ENCODE measurements at places on chromosomes 2 and 18.

- DNase-seq = peak; percentile 37
These were observed 155.9 kb downstream of the ESCO1 start for GRCh38 chr18:21444465-21445212.

GRCh38 chr2:2590841-2591541 lies 259.9 kb upstream of the MYT1L start:
- DNase-seq = no peak

DNA sequence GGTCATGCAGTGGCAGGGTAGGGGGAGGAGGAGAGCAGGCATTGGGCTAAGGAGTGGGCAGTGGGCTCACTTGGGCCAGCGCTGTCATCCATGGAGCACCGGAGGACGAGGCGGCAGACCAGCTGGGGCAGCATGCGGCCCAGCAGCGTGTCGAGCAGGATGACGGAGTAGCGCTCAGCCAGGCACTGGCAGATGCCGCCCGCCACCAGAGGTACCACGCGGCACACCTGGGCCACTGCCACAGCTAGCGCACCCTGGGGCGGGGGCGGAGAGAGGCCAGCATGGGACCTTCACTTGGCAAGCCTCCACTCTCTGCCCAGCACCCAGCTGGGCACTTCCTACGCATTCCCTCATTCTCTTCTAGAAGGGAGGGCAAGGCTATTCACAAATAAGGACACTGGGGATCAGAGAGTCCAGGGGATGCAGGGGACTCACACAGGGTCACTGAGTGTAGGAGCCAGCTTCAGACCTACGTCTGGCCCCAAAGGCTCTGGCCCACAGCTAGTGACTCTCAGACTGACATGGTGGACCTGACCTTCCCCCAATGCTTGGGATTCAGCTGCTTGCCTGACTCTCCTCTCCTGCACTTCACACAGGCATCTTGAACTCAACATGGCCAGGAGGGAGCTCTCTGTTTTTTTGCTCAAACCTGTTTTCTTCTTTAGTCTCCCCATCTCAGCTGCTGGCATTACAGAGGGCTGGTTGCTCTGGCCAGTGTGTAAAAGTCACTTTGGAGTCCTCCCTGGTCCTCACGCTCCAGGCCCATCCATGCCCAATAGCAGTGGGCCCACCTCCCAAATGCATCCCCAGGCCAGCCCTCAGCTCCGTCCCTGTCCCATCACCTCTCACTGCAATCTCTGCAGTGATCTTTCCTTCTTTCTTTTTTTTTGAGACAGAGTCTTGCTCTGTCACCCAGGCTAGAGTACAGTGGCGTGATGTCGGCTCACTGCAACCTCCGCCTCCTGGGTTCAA lies 4.1 kb downstream of the SFTPB start:
- DNase-seq = no peak

GRCh38 chr18:55317324-55317723 lies 270.7 kb downstream of the TCF4 start:
- no peak for DNase-seq

DNA sequence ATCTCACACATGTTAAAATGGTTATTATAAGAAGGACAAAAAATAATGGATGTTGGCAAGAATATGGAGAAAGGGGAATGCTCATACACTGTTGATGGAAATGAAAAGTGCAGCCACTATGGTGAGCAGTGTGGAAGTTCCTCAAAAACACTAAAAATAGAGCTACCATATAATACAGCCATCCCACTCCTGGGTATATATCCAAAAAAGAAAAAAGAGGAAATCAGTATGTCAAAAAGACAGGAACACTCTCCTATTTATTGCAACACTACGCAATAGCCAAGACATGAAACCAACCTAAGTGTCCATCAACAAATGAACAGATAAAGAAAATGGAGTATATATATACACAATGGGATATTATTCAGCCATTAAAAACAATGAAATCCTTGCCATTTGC lies 642.6 kb downstream of the RNF144A start:
- DNase-seq = no peak

- DNase-seq = no peak
These were observed 33.8 kb downstream of the ZNF519 start for GRCh38 chr18:14098428-14098827.
